ENCODE measurements at places on chromosomes 5 and 9. TPM values are rescaled to one million over a fixed set of nuclear protein-coding genes. Genes with fewer than 3 reads are reported as not detected.
A peak's percentile ranks its signal among the peaks of the same experiment; 100 is the strongest.

DNA sequence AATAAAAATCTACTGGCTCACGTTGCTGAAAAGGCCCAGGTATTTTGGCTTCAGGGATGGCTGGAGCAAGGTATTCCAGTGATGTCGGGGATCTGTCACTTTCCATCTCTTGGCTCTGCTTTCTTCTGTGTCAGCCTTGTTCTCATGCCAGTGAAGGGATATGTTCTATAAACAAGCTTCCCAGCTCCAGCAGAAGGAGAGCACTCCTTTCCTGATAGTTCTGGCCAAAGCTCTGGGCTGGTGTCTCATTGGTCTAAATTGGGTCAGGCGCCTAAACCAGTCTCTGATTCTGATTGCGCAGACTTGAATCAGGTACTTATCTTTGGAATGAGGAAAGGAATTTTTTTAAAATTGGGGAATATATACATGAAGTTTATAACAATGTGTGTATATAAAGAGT, 5.1 kb downstream of the SNX30 start:
- H3K27ac ChIP-seq: no peak overlapping the region
- no peak overlapping the region for H3K4me3 ChIP-seq
- H3K27me3 ChIP-seq: no peaks in the 10 kb centered on the region
- H3K4me1 ChIP-seq: no peaks in the 10 kb centered on the region
- no peaks in the 10 kb centered on the region for H3K36me3 ChIP-seq
- no peak for DNase-seq

GRCh38 chr9:122179690-122180074, 20.0 kb downstream of the MORN5 start:
- H3K4me1 ChIP-seq: peaks cover 5% of the 10 kb centered on the region
- no peak overlapping the region for H3K27ac ChIP-seq
- H3K36me3 ChIP-seq: no peaks in the 10 kb centered on the region
- H3K4me3 ChIP-seq: no peak overlapping the region
- H3K27me3 ChIP-seq: peaks cover 2% of the 10 kb centered on the region

- H3K36me3 ChIP-seq: no peaks in the 10 kb centered on the region
- no peak for DNase-seq
- H3K4me1 ChIP-seq: no peaks in the 10 kb centered on the region
- H3K4me3 ChIP-seq: no peak overlapping the region
Observed at GRCh38 chr5:69029292-69029691, 64.5 kb upstream of the SLC30A5 start.

GRCh38 chr5:14281746-14282181, 138.6 kb downstream of the TRIO start:
- H3K27me3 ChIP-seq: no peaks in the 10 kb centered on the region
- DNase-seq: no peak
- no peak overlapping the region for H3K4me3 ChIP-seq
- no peaks in the 10 kb centered on the region for H3K4me1 ChIP-seq
- no peaks in the 10 kb centered on the region for H3K36me3 ChIP-seq
- no peak overlapping the region for H3K27ac ChIP-seq

GRCh38 chr5:91245871-91246270, 137.2 kb downstream of the ARRDC3 start:
- no peak overlapping the region for H3K4me3 ChIP-seq
- H3K27ac ChIP-seq: no peak overlapping the region
- no peaks in the 10 kb centered on the region for H3K4me1 ChIP-seq

GRCh38 chr9:33188711-33189110, 21.6 kb upstream of the B4GALT1 start:
- no peak for DNase-seq
- H3K4me1 ChIP-seq: peaks cover 28% of the 10 kb centered on the region
- H3K27me3 ChIP-seq: no peaks in the 10 kb centered on the region
- no peaks in the 10 kb centered on the region for H3K36me3 ChIP-seq

- 0 out of 2 replicates have a peak, but pooled peaks cover 3% of the 10 kb centered on the region for H3K27me3 ChIP-seq
- no peak overlapping the region for H3K27ac ChIP-seq
- DNase-seq: no peak
- peaks cover 10% of the 10 kb centered on the region for H3K4me1 ChIP-seq
Observed at GRCh38 chr9:72560086-72560485, 38.7 kb downstream of the TMC1 start.

- no peaks in the 10 kb centered on the region for H3K36me3 ChIP-seq
- no peak overlapping the region for H3K4me3 ChIP-seq
- DNase-seq: no peak
- H3K4me1 ChIP-seq: no peaks in the 10 kb centered on the region
- no peak overlapping the region for H3K27ac ChIP-seq
Observed at GRCh38 chr5:140602147-140602546, 30.8 kb downstream of the CD14 start.

- peak overlapping the region; percentile 84 for H3K27ac ChIP-seq
- H3K4me3 ChIP-seq: peak overlapping the region; percentile 83
- H3K4me1 ChIP-seq: peaks cover 5% of the 10 kb centered on the region
- H3K27me3 ChIP-seq: no peaks in the 10 kb centered on the region
- H3K36me3 ChIP-seq: peaks cover 51% of the 10 kb centered on the region
- DNase-seq: no peak
Observed at GRCh38 chr5:181243018-181243563, 615 bp downstream of the RACK1 start.

DNA sequence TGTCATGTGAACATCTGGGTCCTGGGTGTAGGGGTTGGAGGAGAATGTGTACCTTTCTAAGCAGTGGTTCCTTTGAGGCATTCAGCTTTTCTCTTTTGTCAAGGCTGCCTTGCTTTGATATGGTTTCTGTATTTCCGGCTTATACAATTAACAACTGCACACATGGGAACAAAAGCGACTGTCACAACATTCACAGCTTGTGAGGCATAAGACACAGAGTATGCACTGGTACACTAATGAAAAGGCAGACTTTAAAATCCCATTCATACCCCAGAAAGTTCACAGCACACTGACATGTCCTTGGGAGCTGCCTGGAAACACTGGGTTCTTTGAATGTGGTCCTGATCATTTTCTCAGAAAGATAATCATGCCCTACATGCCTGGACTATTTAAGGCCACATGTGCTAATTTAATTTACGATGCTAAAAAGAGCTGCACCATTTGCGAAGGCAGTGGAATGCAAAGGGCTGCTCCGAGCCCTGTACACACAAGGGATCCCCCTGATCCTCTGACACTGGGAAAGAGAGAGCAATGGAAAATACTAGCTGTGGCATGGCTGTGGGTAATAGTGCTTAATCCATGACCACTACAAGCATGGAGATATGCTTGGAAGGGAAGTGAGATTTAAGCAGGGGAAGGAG, 131.8 kb downstream of the EFNA5 start:
- peaks cover 24% of the 10 kb centered on the region for H3K4me1 ChIP-seq
- no peaks in the 10 kb centered on the region for H3K36me3 ChIP-seq
- DNase-seq: no peak
- H3K27ac ChIP-seq: no peak overlapping the region

GRCh38 chr5:82794876-82795275, 282.3 kb downstream of the TMEM167A start:
- H3K27me3 ChIP-seq: no peaks in the 10 kb centered on the region
- no peak for DNase-seq
- peaks cover 10% of the 10 kb centered on the region for H3K4me1 ChIP-seq
- H3K27ac ChIP-seq: no peak overlapping the region

DNA sequence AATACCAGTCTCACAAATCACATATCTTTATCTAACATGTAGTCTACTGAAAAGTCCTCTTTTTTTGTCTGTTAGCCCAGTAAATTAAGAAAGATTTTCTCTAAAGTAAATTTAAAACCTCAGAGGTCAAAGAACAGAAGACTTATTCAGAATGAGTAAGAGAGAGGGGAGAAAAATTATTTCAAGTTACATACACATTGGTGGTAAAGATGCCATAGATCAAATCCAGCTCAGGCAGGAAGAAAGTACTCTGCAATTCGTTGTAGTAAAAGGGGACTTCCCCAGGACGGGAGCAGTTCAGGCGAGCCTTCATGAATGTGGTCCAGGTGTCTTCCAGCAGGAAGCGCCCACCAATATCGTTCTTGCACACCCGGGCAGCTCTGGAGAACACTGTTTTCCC, 344.1 kb downstream of the SEMA5A start:
- H3K36me3 ChIP-seq: no peaks in the 10 kb centered on the region
- no peak for DNase-seq
- H3K4me3 ChIP-seq: no peak overlapping the region
- no peaks in the 10 kb centered on the region for H3K4me1 ChIP-seq
- no peak overlapping the region for H3K27ac ChIP-seq

DNA sequence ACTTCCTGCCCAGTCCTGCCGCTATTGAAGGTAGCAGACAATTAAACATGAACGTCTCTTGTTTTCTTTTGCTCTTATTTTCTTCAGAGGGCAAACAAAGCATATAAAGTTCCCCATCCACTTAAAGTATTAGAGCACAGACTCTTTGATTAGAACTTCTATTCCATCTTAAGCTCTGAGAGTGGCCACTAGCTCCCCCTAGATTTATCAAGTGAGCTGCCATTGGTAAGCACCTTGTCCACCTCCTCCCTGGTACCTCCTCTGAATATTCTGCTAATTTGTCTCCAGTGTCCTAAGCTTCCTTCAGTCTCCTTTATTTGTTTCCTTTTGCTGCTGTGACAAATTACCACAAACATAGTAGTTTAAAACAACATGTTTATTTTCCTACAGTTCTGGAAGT, 264.3 kb upstream of the KCNN2 start:
- no peaks in the 10 kb centered on the region for H3K4me1 ChIP-seq
- no peak overlapping the region for H3K4me3 ChIP-seq
- H3K27ac ChIP-seq: no peak overlapping the region
- no peak for DNase-seq
- H3K27me3 ChIP-seq: no peaks in the 10 kb centered on the region

GRCh38 chr5:37738057-37738691, 101.7 kb downstream of the GDNF start:
- DNase-seq: peak; percentile 88
- peaks cover 2% of the 10 kb centered on the region for H3K36me3 ChIP-seq
- no peaks in the 10 kb centered on the region for H3K27me3 ChIP-seq
- peak overlapping the region; percentile 96 for H3K27ac ChIP-seq
- H3K4me1 ChIP-seq: peaks cover 53% of the 10 kb centered on the region
- H3K4me3 ChIP-seq: peak overlapping the region; percentile 1

GRCh38 chr9:93028448-93029006, 30.0 kb upstream of the SUSD3 start:
- H3K4me1 ChIP-seq: peaks cover 9% of the 10 kb centered on the region
- no peak overlapping the region for H3K27ac ChIP-seq
- no peaks in the 10 kb centered on the region for H3K36me3 ChIP-seq
- DNase-seq: no peak
- H3K27me3 ChIP-seq: no peaks in the 10 kb centered on the region

- peak; percentile 83 for DNase-seq
- 0 out of 2 replicates have a peak, but pooled peaks cover 5% of the 10 kb centered on the region for H3K36me3 ChIP-seq
- no peak overlapping the region for H3K4me3 ChIP-seq
- no peak overlapping the region for H3K27ac ChIP-seq
Observed at GRCh38 chr9:110152704-110153374, 55.1 kb downstream of the C9orf152 start.

DNA sequence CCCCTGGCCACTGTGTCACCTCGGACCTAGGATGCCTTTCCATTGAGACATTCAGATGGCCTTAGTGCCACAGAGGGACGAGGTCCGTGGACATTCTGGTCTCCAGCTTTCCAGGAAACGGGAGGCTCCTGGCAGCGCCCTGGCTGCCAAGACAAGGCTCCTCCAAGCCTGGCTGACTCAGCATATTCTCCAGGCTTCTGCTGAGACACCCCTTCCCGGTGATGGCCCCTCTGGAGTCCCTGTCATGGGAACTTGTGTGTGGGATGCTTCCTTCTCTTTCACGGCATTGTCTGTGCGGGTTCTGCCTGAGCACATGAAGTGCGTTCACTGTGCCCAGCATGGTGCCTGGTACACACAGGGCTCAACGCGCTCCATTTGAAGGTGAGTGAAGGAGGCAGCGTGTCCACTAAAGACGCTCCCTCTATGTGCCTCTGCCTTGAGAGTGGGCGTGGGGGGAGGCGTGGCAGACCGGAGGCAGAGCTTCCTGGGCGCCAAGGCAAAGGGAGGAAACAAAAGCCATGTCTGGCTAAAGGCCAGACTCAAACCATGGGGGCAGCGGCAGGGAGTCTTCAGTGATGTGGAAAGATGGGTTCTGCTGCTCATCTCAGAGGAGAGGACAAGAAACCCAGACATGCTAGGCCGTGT, 46.4 kb upstream of the PRRC2B start:
- no peak overlapping the region for H3K4me3 ChIP-seq
- no peaks in the 10 kb centered on the region for H3K36me3 ChIP-seq
- no peak for DNase-seq
- peaks cover 8% of the 10 kb centered on the region for H3K4me1 ChIP-seq
- no peak overlapping the region for H3K27ac ChIP-seq

GRCh38 chr9:17744786-17745185, 165.9 kb downstream of the SH3GL2 start:
- H3K4me1 ChIP-seq: no peaks in the 10 kb centered on the region
- peak; percentile 40 for DNase-seq
- no peak overlapping the region for H3K4me3 ChIP-seq
- H3K27ac ChIP-seq: no peak overlapping the region
- no peaks in the 10 kb centered on the region for H3K36me3 ChIP-seq
- H3K27me3 ChIP-seq: no peaks in the 10 kb centered on the region

DNA sequence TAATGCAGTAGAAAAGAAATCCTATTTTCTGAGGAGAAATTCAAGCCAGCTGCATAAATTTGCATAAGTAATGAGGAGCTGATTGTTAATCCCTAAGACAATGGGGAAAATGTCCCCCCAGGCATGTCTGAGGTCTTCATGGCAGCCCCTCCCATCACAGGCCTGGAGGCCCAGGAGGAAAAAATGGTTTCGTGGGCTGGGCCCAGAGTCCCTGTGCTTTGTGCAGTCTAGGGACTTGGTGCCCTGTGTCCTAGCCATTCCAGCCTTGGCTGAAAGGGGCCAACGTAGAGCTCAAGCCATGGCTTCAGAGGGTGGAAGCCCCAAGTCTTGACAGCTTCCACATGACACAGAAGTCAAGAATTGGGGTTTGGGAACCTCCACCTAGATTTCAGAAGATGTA, 357.5 kb downstream of the SPATA31D1 start:
- no peaks in the 10 kb centered on the region for H3K36me3 ChIP-seq
- no peaks in the 10 kb centered on the region for H3K27me3 ChIP-seq
- no peak overlapping the region for H3K27ac ChIP-seq
- no peak overlapping the region for H3K4me3 ChIP-seq
- no peaks in the 10 kb centered on the region for H3K4me1 ChIP-seq

The ANXA6 gene
- total RNA-seq: 385 TPM

The WNT8A gene
- not detected for total RNA-seq

The CAMK2A gene
- total RNA-seq: 0.42 TPM

The GABRA6 gene
- total RNA-seq: not detected

The SPAAR gene
- 0.12 TPM for total RNA-seq

The TMEFF1 gene
- 20.6 TPM for total RNA-seq

The ZNF474 gene
- 0.51 TPM for total RNA-seq

The SHB gene
- 14.9 TPM for total RNA-seq

The ECSCR gene
- total RNA-seq: not detected

The ETF1 gene
- 128 TPM for total RNA-seq

The IL33 gene
- 0.05 TPM for total RNA-seq

The CFAP90 gene
- not detected for total RNA-seq

The GABRB2 gene
- not detected for total RNA-seq
